A549 treated with AZD2906 at 1 μM for 4 hours (cell line): ENCODE measurements at places on chromosomes 3 and 15. TPM values are rescaled to one million over a fixed set of nuclear protein-coding genes. Genes with fewer than 3 reads are reported as not detected.

C3orf49 gene
- not detected in 5 replicates for total RNA-seq

GOLGA8J gene
- total RNA-seq, result 0.09 to 0.15 TPM in 2 of 5 replicates, not detected in the others

CDCP1 gene
- 6.5 to 8.4 TPM (median 6.6 TPM) in 5 replicates for total RNA-seq

SV2B gene
- total RNA-seq, result 0.13 to 0.28 TPM (median 0.15 TPM) in 5 replicates

GCSAM gene
- total RNA-seq, result not detected in 5 replicates

GOLGA8T gene
- 0.84 to 1.9 TPM (median 1.6 TPM) in 5 replicates for total RNA-seq

MNS1 gene
- total RNA-seq, result 1.9 to 3.4 TPM (median 2.6 TPM) in 5 replicates

TMEM212 gene
- total RNA-seq, result not detected in 5 replicates

ALDH1A3 gene
- total RNA-seq, result 16.6 to 27.1 TPM (median 20.1 TPM) in 5 replicates

ABHD17C gene
- total RNA-seq, result 24.2 to 26.1 TPM (median 25.7 TPM) in 5 replicates

ZFAND6 gene
- total RNA-seq, result 92.4 to 123 TPM (median 97.8 TPM) in 5 replicates

ANKRD34C gene
- total RNA-seq, result not detected in 5 replicates

HACL1 gene
- total RNA-seq, result 23.1 to 31.0 TPM (median 24.2 TPM) in 5 replicates
